ENCODE measurements at places on chromosomes 4 and X.

DNA sequence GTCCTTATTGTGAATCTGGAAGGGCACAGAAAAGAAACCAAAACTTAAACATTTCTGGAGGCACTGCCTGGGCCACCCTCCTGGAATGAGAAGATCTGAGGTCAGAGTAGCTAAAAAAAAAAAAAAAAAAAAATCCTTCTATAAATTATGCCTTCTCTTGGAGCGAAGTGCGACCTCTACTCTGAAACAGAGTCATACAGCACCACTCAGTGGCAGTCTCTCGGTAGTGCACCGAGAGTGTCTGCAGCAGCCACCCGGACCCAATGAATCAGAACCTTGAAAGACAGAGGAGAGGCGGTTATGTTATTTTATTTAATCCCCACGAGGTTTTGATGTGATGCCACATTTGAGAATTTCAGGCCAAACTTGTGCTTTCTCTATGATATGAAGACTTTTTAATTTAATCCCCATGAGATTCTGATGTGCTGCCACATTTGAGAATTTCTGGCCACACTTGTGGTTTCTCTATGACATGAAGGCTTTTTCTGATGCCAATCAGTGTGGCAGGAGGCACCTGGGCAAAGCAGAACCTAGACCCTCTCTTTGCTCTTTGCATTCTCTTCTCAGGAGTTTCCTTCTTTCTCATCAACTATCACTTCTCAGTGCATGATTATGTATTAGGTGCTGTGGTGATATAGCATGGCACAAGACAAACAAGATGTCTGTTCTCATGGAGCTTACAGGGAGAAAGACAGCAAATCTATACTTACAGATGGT, 5.6 kb upstream of the CT47C1 start:
- DNase-seq = no peak

- DNase-seq = peak; percentile 79
These were observed 46.4 kb downstream of the ASMT start for GRCh38 chrX:1661048-1661921.

DNA sequence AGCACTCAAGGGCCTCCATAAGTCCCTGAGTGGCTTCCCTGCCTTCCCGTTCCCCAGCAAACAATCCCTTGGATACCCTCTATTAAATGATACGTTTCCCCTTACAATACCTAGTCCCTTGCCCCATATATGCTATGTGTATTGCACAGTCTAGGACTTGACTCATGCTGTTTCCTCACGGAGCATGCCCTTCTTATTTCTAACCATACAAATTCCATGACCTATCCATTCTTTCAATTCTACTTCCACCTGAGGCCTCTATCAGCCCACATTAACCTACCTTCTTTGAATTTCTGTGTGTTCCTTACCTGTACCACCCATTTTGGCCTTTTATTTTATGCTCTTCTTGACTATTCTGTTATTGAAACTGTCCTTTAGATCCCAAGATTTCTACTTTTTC, 2.9 kb upstream of the PGRMC2 start:
- DNase-seq = no peak

GRCh38 chr4:23882976-23883531, 6.8 kb downstream of the PPARGC1A start:
- no peak for DNase-seq

GRCh38 chrX:128676651-128677050, 624.4 kb upstream of the ACTRT1 start:
- DNase-seq = no peak

DNA sequence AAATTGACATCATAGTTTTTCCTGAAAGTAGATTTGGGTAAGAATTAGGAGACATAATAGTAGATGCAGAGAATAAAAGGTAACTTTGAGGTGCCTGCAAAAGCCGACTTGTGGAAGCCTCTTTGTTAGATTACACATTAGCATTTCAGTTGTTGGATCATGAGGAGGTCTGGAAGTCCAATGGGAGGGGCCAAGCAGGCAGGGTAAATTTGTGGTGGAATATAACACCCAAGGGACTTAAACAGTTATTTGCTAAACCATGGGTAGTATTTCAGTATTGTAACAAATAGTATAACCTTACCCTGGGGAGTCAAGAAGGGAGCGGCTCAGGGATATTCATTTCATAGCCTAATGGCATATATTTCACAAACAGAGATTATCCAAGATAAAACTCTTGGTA, 810.7 kb upstream of the AMOT start:
- DNase-seq = no peak

All from stimulated activated CD8-positive, alpha-beta memory T cell treated with anti-CD3 and anti-CD28 coated beads, Interleukin-2, amount 100 ng/mL, for 1 hour (primary cell).